ENCODE measurements at places on chromosomes 12 and 14. TPM values are rescaled to one million over a fixed set of nuclear protein-coding genes. Genes with fewer than 3 reads are reported as not detected.

MAP3K9 gene
- 3.3 TPM for total RNA-seq

- DNase-seq: peak; percentile 99
Measured at GRCh38 chr12:56224102-56224701, at the start of gene NABP2. Gene NABP2, plus strand, starts transcription at chr12:56224342. Its CDS starts 515 bp downstream, at chr12:56224857.

TCL1B gene
- not detected for total RNA-seq

NFATC4 gene
- total RNA-seq: 65.2 TPM

B4GALNT1 gene
- 10.4 TPM for total RNA-seq

DNA sequence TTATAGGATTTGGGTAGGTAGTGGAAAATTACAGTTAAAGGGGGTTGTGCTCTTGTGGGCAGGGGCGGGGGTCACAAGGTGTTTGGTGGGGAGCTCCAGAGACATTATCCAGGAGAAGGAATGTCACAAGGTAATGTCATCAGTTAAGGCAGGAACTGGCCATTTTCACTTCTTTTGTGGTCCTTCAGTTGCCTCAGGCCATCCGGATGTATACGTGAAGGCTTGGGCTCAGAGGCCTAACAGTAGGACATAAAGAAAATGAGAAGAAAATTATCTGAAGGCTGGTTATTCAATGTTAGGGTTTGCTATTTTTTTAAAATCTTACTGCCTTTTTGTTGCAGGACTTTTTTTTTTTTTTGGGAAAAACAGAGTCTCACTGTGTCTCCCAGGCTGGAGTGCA is 2.5 kb upstream of the PSEN1 start:
- DNase-seq: no peak

Data from esophagus muscularis mucosa (tissue), 4 donors.